ENCODE measurements at places on chromosomes 7 and 10.

GRCh38 chr7:134546955-134547354, 2.0 kb upstream of the AKR1B15 start:
- DNase-seq: no peak

DNA sequence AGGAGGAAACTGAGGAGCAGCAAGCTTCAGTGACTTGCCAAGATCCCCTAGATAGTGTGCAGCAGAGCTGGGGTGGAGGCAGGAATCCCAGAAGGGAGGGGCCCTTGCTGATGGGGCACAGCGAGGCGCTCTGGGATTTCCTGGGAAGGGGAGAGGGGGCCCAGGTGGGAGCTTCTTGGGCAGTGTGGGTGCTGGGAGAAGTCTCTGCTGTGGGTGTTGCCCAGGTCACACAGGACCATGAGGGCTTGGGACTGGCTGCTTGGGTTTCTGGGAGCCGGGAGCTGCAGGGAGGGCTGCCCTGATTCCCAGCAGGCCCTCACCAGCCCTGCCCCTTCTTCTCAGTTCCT, 55.2 kb downstream of the TSPAN15 start:
- DNase-seq: no peak

DNA sequence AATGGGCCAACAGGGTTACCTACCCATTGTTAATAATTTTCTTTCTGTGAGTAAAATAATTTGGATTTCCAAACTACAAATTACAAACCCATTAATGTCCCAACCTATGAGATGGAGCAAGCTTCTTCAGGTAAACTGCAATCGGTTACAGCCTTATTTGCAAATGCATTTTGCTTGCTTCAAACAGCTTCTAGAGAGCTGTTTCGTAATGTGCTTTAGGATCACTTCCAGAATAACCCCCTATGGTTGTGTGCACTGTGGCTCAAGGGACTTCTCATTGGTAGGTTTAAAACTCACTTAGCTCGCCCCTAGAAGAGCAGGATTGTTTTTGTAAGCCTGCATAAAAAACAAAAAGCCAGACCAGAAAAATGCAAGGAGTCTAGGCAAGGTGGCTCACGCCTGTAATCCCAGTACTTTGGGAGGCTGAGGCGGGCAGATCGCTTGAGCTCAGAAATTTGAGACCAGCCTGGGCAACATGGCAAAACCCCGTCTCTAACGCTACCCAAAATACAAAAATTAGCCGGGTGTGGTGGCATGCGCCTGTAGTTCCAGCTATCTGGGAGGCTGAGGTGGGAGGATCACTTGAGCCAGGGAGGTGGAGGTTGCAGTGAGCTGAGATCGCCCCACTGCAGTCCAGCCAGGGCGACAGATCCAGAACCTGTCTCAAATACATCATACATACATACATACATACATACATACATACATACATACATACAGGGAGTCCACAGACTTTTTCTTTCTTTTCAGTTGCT, 3.3 kb upstream of the MAP3K8 start:
- DNase-seq: no peak

DNA sequence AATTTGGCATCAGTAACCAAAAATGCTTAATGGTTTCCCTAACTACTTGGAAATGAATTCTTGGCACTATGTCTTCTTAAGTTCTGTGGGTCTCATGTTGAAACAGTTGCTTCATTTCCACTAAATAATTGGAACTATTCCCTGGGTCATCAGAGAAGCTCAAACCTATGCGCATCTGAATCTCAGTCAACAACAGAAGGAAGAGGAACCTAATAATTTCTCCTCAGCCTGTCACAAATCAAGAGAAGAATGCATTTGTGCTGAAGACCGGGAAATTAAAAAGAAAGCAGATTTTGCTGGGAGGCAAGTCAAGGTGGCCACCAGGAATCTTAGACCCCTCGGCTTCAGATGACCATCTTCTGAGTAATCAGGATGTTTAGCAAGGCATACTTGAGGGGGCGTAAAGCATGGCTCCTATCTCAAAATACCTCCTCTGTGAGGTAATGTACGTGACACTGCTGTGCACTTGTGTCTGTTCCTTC, 41.4 kb downstream of the TOMM7 start:
- no peak for DNase-seq

GRCh38 chr10:63579371-63580014, 58.3 kb downstream of the REEP3 start:
- no peak for DNase-seq

DNA sequence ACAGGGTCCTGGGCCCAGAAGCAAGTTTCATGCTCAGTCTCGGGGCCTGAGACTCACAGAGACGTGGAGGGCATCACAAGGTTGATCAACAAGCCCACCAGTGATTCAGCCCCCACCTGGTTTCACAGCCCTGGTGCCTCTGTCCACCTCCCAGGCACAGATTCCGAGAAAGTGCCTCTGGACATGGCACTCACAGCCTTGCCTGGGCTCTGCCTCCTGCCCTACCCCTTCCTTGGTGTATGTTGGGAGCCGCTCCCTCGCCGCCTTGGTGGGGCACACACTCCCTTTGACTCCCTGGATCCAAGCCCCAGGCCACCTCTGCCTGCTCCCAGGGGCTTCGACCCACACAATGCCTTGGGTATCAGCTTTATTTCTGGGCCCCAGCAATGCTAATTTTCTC, 200.8 kb upstream of the PPP2R2D start:
- no peak for DNase-seq

- DNase-seq: no peak
Observed at GRCh38 chr7:12941512-12941911, 254.1 kb downstream of the ARL4A start.

DNA sequence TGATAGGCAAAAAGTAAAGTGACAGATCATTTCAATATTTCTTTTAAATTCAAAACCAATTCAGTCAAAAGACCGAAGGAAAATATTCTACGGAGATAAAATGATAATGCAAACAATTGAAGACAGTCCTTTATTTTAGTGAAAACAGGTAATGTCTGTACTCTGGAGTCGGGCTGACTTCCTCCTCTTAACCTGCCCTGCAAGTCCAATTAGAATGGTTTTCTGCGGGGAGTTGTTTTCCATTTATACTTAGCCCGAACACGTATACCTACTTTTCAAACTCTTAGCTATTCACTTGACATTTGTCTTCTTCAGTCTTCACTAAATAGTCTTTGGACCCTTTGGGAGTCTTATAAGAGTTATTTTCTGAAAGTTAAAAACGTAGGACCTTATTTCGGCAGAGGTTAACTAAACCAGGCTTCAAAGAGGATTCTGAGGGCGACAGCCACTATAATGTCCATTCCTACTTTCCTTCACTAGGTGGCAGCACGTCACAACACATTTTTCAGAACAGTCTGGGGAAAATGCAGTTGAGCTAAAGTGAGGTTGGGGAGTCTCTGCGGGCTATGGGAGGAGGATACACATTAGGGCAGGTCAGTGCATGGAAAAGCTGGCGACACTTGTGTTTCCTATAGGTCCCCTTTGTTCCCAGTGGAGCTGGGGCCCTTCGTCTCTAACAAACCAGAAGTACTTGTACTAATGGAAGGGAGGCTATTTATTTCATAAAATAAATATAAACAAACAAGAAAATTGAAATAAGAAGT, 472.0 kb downstream of the KCNMA1 start:
- peak; percentile 69 for DNase-seq

DNA sequence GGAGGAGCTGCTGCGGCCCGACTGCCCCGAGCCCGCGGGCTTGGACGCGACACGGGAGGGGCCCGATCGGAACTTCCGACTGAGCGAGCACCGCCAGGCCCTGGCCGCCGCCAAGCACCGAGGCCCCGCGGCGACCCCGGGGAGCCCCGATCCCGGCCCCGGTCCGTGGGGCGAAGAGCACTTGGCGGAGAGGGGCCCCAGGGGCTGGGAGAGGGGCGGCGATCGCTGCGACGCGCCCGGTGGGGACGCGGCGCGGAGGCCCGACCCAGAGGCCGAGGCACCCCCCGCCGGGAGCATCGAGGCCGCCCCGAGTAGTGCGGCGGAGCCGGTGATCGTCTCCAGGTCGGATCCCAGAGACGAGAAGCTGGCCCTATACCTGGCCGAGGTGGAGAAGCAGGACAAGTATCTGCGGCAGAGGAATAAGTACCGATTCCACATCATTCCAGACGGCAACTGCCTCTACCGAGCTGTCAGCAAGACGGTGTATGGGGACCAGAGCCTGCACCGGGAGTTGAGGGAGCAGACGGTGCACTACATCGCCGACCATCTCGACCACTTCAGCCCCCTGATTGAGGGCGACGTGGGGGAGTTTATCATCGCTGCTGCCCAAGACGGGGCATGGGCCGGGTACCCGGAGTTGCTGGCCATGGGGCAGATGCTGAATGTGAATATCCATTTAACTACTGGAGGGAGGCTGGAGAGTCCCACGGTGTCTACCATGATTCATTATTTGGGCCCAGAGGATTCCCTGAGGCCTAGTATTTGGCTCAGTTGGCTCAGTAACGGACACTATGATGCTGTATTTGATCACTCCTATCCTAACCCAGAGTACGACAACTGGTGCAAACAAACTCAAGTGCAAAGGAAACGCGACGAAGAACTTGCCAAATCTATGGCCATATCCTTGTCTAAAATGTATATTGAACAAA, 1.4 kb downstream of the OTUD1 start:
- DNase-seq: no peak

DNA sequence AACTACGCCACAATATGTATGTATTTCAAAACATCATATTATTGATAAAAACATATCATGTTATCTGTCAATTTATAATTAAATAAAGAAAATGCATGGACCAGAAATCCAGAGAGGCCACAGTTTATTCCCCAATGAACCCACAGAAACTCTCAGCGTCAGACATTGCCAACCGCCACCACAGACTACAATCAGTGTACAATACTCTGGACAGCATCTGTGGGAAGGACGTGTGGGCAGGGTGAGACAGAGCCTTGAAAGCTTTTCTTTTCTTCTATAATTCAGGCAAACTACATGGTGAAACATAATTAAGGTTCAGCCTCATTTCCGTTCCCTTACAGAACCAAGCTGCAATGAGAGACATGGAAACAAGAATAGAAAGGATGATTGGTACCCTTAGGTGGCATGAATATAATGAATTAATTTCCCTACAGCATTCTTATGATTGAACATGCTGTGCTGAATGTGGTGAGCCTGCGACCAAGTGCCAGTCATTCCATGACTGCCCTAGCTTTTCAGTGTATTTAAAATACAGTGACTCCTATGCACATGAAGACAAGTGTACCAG, 909.3 kb downstream of the SORCS1 start:
- no peak for DNase-seq

- DNase-seq: no peak
Observed at GRCh38 chr10:24344279-24344678, 135.3 kb downstream of the KIAA1217 start.

DNA sequence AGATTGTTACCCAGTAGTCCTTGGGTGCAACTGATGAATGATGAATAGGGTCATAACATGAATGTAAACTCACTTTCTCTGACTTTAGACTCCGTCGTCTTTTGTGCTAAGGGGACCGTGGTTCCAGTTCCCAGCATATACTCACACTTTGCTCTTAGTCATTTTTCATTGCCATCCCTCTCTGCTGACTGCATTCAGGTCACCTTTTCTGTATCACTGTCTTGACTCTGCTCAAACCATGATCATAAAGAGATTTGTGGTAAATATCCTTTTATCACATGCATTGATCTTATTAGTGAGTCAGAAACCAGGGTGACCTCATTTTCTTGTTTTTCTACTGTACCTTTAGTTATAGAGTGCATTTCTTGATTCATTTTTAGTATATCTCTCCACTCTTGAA, 141.1 kb upstream of the AGR3 start:
- no peak for DNase-seq

- DNase-seq: no peak
Observed at GRCh38 chr7:106562711-106563366, 98.1 kb downstream of the CCDC71L start.

GRCh38 chr10:129888784-129889616, 75.1 kb downstream of the EBF3 start:
- DNase-seq: no peak

DNA sequence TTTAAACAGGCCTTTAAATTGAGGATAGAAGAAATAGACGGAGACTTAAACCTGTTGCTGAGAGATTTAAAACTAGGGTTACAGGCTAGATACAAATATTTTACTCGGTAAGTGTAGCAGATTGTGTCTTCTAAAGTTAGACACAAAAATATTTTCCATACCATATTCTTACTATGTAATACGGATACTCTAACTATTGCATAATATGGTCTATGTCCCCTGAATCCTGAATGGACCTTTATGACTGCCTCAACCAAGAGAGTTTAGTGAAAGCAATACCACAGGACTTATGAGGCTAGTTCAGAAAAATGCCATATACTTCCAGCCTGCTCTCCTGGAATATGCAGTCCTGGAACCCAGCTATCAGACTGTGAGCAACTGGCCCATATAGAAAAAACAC, 13.4 kb upstream of the TES start:
- DNase-seq: no peak

DNA sequence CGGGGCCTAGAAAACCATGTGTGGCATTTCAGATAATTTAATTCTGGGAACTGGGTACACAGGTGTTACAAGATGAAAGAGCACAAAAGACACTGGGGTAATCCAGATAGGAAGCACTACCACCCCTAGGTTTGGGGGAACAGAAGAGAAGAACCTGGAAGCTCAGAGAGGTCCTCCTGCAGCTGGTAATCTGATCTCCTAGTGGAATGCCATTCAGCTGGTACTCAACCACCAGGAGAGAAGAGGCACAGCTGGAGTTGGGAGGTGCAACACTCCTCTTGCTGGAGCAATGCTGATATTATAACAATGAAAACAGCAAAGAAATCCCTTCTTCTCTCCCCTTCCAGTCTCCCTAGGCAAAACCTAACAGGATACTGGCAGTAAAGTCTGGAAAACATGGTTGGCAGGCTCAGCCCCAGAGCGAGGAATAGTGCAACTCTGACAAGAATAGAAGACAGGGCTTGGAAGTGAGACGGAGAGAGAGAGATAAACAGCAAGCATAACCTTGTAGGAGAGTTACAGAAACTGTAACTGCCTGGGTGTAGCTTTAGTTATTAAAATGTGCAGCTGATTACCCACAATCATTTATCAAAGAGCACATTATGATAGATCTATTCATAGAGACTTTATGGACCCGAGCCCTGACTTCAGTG, 35.0 kb downstream of the NRF1 start:
- DNase-seq: no peak

GRCh38 chr7:121531175-121532070, 135.3 kb upstream of the FAM3C start:
- DNase-seq: no peak

GRCh38 chr10:117222552-117222951, 18.4 kb upstream of the SLC18A2 start:
- no peak for DNase-seq

DNA sequence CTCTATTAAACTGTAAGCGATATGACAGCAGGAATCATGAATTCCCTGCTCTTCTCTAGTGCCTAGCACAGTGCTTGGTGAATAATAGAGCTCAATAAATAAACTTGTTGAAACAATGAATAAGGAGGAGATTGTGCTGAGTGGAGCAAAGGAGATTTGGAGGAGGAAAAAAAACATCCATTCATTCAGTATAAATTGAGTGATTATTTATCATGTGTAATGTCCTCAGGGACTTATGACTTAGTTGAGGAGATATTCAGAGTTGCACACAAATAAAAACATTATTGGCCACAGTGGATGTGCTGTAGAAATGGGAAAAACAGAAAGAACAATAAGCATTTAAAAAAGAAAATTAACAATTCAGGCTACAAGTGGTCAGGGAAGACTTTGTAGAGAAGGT, 125.7 kb downstream of the FOXP2 start:
- DNase-seq: no peak
